ENCODE measurements at places on chromosomes 4 and X. TPM values are rescaled to one million over a fixed set of nuclear protein-coding genes. Genes with fewer than 3 reads are reported as not detected.

The HSFX1 gene
- total RNA-seq, result 2.9 TPM

The TMPRSS11F gene
- total RNA-seq, result 0.72 TPM

The SNCA gene
- 17.7 TPM for total RNA-seq

The CRLF2 gene
- total RNA-seq, result not detected

The CSAG1 gene
- total RNA-seq, result not detected

The RASGEF1B gene
- 17.2 TPM for total RNA-seq

The GPR82 gene
- total RNA-seq, result 0.10 TPM

The SERTM2 gene
- total RNA-seq, result 7.9 TPM

DNA sequence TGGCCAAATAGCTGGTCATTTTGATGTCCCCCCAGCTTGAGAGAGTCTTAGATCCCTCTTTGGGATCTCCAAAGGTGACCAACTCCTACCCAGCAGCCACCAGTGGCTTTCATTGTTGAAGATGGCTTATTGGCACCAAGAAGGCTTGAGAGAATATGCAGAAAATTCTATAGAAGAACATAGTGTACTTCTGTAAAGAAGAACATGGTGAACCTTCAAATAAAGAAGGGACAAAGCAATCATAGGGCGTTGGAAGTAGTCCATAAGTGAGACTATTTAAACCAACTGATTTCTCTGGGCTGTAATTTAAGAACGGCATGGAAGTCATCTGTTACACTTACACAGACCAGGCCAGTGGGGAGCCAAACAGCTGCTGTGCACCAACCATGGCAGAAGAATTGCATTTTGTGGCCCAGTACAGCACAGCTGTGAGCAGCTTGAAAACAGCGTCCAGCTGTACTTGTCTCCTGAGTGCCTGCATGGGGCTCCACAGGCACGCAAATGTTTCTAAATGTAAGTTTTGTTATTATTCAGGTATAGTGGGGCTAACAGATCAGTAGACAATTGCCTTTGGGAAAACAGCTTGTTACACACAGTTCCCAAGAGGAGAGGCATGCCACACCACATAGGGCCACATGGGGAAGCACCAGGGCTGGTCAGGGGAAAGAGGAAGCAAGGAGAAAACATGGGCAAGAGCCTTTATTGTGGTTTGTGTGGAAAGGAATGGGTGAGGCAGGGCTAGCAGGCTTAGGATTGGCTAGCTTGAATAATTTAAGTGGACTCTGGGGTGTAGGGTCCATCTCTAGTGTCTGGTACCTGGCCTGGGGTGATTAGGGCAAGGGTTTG, 125.0 kb downstream of the ARHGAP6 start:
- DNase-seq, result peak; percentile 86

GRCh38 chrX:55030271-55031205, at the start of gene ALAS2:
ALAS2 (minus strand) TSS chrX:55030977; CDS start chrX:55026000, 4,977 bp downstream.
- no peak for DNase-seq

- no peak for DNase-seq
Observed at GRCh38 chrX:72026341-72027023, 105.2 kb downstream of the RTL5 start.

GRCh38 chr4:932713-933070, 432 bp downstream of the TMEM175 start:
- no peak for DNase-seq

- DNase-seq, result no peak
Observed at GRCh38 chrX:104137496-104137895, 19.3 kb downstream of the SLC25A53 start.

- no peak for DNase-seq
Observed at GRCh38 chrX:119084766-119085165, 12.0 kb downstream of the CT47C1 start.

- no peak for DNase-seq
Observed at GRCh38 chr4:147909225-147909624, 177.3 kb downstream of the ARHGAP10 start.

DNA sequence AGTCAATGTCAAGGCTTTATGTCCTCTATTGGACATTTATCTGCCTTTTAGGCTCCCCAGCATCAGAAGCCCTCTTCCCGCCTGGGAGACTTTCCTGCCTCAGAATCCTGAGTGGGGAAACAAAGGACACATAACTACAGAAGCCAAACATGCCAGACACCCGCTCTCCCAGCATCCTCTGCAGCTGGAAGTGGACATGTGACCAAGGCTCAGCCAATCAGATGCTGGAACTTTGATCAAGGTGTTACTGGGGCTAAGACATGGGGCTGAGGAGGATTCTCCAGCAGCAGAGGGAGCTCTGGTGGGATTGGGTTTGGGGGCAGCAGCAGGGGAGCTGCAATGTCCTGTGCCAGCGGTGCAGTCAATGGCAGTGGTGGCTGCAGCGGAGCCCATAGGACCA, 19.5 kb downstream of the SLC2A9 start:
- DNase-seq, result no peak

DNA sequence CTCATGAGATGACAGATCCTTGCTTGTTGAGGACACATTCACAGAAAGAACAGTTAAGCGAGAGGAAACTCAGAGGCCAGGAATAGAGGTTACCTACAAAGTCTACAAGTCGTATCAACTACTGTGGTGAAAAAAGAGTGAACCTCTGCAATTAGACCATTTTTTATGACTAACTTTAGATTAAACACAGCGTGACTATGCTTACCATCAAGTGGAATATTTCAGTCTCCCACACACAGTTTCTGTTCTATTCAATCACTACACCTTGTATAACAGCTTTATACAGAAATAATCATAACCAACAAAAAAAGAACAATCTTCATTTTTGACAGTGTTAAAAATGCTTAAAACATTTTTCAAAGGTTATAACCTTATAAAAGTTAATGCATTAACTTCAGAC, 46.6 kb downstream of the ADAMTS3 start:
- DNase-seq, result no peak

GRCh38 chr4:15381806-15382338, 46.0 kb upstream of the C1QTNF7 start:
- peak; percentile 88 for DNase-seq

DNA sequence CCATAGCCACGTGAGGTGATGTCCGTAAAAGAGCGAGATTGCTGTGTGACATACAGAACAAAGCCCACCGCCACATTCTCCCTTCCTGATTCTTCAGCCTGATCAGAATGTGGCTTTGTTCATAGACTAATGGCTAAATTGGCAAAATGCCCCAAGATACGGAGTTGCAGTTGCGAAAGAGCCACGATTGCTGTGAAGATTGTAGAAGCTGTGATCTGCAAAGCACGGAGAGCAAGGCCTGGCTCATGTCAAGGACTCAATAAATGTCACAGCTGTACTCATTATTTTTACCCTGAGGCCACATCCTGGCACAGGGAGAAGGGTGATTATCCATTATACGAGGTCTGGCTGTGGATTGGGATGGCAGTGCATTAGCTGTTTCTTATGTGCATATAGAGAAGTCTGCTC, 34.2 kb downstream of the ARSD start:
- peak; percentile 36 for DNase-seq

DNA sequence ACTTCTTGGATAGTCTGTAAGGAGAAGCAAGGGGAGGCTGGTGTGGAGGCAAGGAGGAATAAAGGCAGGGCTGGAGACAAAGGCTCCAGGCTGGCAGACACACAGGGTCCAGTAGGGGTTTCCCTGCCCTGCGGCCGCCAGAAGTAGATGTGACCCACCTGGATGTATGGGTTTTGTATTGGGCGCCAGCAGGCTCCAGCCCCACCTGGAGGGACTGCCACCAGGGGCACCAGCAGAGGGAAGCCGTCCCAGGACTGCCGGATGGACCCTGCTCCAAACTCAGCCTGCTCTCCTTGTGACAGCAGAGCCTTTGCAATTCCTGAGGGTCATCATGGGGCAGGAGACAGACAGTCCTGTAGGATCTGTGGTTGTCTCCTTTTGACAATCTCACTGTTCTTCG, 52.7 kb downstream of the MGST2 start:
- no peak for DNase-seq

- no peak for DNase-seq
Observed at GRCh38 chr4:146224326-146224966, 10.1 kb downstream of the REELD1 start.

GRCh38 chr4:87529187-87529586, at the start of gene SPARCL1:
SPARCL1 (minus strand) TSS chr4:87529376; CDS start chr4:87499574, 29,802 bp downstream.
- peak; percentile 91 for DNase-seq

DNA sequence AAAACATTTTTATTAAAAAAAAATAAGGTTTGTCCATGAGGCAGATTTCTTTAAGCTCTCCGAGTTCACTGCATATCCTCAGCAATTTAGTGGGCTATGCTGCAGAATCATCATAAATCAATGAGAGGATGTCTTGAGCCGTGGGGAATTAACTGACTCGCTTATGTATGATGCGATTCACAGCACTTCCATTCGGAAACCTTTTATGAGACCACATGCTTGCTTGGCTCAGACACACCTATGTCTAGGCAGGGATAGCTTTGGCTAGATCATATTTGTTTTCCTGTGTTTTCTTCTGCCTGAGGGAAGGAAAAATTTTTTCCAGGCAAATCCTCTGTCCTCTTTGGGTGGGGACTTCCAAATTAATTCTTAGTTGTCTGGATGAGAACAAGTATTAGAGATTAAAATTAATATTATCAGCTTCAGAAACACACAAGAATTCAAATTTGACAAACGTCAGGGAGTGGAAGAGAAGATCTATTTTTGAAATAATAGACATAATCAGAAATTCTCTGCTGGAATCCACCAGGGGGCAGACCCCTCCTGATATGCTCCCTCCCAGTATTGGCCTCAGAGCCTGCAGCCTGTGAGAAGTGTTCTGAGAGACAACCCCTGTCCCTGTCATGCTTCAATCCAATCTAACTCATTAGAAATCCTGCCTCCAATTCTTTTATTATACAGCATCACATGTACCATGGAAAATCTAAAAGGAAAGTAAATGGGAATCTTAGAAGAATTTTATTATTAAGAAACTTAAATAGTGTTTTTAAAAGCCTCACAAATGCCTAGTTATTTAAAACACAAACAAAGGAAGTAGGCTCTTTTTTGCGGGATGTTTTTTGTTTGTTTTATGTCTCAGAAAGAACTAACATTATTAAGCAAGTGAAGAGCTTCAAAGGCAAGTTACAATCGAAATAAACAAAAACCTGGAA, 345.1 kb upstream of the TACR3 start:
- DNase-seq, result peak; percentile 87

DNA sequence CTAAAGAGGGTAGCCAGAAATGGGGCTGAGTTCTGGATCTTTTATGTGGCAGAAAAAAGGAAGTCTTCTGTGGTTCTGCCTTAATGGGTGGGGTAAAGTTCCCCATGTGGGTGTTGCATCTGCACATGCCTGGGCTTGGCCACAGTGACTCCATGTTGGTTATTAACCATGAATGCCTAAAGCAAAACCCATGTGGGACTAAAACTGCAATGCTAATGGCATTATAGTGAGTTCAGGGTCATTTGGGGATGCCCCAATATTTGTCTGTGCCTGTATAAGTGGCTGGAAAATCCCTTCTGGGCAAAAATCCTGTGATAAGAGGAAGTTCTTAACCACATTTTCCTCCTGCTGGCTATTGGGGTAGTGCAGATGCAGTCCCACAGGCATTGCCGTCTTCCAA, 857.4 kb downstream of the FAT4 start:
- no peak for DNase-seq

- no peak for DNase-seq
Observed at GRCh38 chrX:43333543-43333942, 322.6 kb upstream of the MAOA start.

DNA sequence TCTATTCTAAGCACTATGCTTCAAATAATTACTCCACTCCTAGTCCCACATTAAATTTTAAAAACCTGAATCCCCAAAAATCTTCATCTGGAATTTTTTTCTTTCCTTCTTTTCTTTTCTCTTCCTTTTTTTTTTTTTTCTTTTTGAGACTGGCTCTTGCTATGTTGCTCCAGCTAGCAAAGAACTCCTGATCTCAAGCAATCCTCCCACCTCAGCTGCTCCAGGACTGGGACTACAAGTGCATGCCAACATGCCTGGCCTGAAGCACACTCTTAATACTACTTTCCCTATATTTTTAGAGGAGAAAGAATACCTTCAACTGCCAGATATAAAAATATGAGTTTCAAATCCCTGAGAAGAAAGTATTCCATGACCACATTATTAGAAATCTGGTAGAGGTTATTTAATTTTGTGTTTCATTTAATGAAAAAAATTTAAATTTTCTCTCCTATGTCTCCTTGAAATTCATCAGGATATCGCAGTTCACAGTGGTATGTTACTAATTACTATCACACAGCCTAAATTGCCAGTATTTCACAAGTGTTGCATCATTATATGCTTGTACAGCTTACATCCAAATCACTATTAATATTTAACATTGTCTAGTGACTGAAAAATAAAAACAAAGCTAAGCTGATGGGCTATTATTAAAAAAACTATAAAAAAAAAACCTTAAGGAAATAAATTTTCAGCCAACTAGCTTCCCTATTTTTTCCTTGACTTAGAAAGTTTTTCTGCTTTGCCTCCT, 227.8 kb downstream of the NAF1 start:
- no peak for DNase-seq

- DNase-seq, result no peak
Observed at GRCh38 chr4:5797866-5798265, 86.9 kb downstream of the EVC start.

DNA sequence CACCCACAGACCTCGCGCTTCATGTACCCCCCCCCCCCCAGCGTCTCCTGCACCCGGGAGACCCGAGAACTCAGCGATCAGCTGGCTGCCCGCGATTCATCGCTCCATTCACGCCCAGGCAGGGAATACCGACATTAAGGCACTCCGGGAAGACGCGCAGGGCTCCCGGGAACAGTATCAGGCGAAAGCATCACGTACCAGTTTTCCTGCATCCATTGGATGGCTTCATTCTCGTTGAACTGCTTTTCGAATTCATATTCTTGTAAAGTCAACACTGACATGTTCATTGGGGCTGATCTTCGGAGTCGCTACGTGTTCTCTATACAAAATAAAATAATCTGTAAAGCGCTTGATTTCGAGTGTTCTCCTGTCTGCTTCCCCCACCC, 373 bp downstream of the ELOVL6 start:
- peak; percentile 55 for DNase-seq

DNA sequence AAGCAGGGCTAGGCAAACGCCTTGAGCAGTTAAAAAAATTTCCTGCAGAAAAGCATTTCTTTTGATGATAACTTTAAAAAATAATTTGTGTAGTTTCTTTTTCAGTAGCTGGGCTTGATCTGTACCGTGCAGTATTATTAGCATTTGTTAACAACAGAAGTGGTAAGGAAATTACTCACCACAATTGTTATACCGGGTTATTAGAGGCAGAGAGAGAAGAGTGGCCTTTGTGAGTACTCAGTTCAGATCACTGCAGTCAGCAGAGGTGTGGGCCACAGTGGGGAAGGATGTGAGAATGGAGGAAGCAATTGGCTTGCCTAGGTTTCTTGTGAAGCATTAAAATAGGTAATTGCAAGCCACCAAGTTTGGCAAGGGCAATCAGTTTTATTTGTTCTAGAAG, 14.3 kb upstream of the IL21 start:
- DNase-seq, result no peak

GRCh38 chr4:73740353-73740778, at the start of gene CXCL8:
CXCL8 (plus strand) TSS chr4:73740569; CDS start chr4:73740659, 90 bp downstream.
- DNase-seq, result peak; percentile 40

GRCh38 chrX:70044541-70045245, 5.0 kb downstream of the AWAT2 start:
- no peak for DNase-seq

- DNase-seq, result no peak
Observed at GRCh38 chr4:28973587-28974350, 1746.4 kb upstream of the PCDH7 start.

GRCh38 chr4:3483471-3483921, 20.4 kb downstream of the DOK7 start:
- peak; percentile 93 for DNase-seq
